ENCODE measurements at places on chromosomes 3 and 15.

GRCh38 chr3:141441381-141442364 is 45.2 kb upstream of the RASA2 start:
- DNase-seq: peak; percentile 42

GRCh38 chr15:51198701-51199232 is 104.1 kb upstream of the TNFAIP8L3 start:
- DNase-seq: no peak

GRCh38 chr3:124401843-124402242 is 328.4 kb upstream of the UMPS start:
- no peak for DNase-seq

DNA sequence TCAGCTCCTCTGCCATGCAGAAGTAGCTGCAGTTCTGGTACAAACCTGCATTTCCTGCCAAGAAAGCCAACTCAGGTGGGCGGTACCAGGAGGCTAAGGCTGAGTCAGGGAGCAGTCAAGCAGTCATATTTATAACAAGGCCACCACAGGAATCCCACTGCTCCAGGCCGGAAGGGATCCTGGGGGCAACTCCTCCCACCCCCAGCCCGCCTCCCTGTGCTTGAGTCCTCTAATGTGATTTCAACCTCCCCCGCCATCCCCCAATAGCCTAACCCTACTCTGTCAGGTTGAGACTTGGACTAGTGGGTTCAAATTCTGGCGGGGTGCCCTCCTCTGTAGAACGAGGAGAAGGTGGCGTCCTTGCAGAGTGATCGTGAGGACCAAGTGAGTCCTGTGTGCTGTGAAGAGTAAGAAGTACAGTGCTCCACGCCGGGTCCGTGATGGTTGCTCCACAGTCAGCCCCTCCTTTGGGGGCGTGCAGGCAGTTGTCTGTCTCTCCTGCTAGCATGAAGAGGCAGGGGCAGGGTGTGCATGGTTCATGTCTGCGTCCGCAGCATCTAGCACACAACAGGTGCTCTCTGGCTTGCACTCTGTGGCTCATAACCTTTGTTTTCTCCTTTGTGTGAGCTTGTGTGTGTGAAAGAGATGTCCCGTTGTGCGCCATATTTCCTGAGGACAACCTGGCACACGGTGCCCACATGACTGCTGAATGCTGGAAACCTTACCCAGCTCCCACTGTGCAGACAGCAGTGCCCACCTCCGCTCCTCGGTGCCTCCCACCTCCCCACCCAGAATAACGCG is 78.3 kb downstream of the SMAD6 start:
- no peak for DNase-seq

- no peak for DNase-seq
Observed at GRCh38 chr15:37031198-37031597, 69.2 kb downstream of the MEIS2 start.

- no peak for DNase-seq
Observed at GRCh38 chr15:81087066-81087465, 47.0 kb upstream of the CFAP161 start.

GRCh38 chr3:43038010-43038409 is 58.9 kb downstream of the GASK1A start:
- no peak for DNase-seq

DNA sequence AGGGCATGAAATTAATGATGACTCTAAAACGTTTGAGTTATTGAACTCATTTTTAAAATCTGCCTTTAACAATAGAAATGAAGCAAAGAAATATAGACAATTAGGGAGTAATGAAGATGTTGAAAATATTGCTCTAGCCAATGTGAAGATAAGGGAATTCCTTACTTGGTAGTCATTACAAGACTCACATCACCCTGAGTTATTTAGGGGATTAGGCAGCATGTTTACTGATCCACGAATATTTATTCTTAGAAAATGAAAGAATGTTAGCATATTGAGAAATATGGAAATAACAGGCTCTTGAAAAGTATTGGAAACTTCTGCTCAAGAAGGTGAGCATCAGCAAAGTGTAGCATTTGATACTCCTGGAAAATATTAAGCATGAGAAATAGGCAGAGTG is 398.1 kb upstream of the ARPP21 start:
- DNase-seq: no peak

DNA sequence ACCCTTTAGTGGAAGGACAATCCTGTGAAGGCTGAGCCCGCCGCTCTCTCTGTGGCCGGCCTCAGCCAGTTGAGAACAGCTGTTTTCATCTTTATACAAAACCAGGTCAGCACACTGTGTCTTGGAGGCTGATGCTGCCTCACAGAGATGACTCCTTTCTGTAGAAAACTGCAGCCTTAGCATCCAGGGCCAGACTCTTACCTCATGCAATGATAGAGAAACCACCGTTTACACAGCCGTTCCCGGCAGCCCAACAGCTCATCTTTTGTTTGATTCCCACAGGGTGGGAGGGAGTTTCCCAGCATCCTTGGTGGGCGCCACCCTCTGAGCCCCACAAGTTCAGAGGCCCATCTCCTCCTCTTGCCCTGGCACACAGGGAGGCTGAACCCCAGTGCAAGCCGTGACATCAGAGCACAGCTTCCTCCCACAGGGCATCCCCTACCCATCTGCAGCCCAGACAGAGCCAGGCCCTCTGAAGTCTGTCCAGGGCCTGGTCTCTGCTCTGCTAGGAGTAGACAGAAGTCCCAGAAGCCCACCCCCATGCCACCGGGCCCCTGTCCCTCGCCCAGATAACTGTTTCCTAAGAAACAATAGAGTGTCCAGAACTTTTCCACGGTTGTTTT is 105.0 kb downstream of the LRRK1 start:
- DNase-seq: no peak

- DNase-seq: no peak
Observed at GRCh38 chr15:27939246-27939645, 159.9 kb downstream of the OCA2 start.

Data from stimulated activated CD8-positive, alpha-beta memory T cell treated with anti-CD3 and anti-CD28 coated beads, Interleukin-2, amount 100 ng/mL, for 1 hour (primary cell).